ENCODE measurements at places on chromosomes 6 and 20.
A peak's percentile ranks its signal among the peaks of the same experiment; 100 is the strongest.

DNA sequence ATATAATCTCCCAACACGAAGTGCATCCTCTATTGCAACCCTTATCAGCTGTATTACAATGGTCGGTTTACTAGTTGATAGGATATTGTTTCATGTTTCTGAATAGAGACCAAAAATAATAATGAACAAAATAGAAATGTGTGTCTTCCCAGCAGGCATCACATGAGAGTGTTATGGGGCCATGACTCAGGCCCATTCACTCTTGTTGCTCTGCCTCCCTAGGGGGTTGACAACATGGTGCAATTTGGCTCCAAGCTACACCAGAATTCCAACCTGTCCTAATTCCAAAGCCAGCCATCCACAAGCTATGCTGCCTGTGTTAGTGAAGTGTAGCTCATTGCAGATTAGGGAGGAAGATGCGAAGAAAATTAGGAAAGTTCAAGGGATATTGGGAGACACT is 13.1 kb upstream of the SAYSD1 start:
- DNase-seq: no peak

- no peak for DNase-seq
Measured at GRCh38 chr6:37735722-37736121, 38.0 kb upstream of the MDGA1 start.

DNA sequence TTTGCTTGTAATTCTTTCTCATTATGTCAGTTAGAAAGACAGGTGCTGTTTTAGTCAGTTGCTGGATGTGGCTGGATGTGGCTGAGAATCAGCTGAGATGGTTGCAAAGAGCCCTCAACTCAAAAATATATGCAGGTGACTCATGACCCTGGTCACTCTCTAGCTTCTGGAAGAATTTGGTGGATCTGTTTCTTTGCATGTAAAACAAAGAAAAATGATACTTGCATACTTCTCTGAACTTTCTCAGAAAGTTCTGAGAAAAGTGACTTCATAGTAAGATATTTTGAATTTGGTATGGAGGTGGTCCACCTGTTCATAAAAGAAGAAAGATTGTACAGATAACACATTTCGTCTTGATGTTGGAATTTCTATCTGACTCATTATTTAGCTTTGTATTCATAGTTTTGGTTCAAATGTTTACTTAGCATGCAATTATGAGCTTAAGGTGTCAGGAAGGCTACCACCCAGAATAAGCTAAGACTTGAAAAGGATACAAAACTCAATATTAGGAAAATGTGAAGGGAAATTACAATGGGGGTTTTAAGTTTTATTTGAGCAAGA is 163.2 kb upstream of the OLIG3 start:
- DNase-seq: no peak

- DNase-seq: no peak
Measured at GRCh38 chr6:134092449-134092848, 40.0 kb upstream of the SLC2A12 start.

DNA sequence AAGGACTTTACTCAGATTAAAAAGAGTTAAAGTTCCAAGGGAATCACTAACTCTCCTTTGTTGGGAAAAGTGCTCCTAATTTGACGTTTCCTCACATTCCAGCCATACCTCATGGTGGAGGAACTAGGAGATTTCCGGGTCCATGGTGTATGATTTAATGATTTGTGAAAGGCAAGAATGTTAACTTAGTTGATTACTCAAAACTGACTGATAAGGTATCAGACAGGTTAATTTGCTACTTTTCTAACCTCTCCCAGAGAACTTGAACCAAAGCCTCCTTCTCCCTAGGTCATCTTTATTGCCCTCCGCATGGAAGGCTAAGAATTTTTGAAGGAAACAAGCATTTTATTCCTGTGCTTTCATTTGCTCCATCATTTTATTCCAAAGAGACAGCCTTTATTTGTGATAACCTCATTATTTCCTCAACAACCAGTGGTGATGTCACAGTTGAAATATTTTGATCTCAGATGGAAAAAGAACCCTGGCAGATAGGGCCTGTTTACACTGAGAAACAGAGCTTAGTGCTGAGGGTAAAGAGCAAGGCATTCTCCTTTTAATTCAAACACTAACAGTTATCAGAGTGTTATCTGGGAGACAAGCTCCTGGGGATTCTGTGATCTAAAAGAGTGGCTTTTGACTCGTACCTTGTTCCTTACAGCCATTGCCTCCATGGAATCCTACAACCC is 57.4 kb upstream of the BMP2 start:
- no peak for DNase-seq

DNA sequence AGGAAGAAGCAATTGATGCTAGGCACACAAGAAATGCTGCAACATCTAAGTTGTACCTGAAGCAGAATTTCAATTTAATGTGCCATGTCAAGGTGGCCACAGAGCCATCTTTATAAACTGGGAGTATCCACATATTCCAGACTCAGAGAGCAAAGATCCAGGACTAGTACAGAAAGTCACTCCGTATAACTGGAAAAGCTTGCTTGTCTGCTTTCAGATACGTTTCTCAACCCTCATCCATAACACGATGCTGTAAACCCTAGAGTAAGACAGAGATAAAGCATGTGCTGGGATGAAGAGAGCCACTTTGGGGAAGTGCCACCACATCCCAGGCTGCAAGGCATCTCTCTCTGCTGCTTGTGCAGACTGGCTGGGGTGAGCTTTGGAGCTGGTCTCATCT is 134.7 kb downstream of the PACRG start:
- no peak for DNase-seq

- no peak for DNase-seq
Measured at GRCh38 chr6:73636048-73636447, 17.7 kb downstream of the SLC17A5 start.

DNA sequence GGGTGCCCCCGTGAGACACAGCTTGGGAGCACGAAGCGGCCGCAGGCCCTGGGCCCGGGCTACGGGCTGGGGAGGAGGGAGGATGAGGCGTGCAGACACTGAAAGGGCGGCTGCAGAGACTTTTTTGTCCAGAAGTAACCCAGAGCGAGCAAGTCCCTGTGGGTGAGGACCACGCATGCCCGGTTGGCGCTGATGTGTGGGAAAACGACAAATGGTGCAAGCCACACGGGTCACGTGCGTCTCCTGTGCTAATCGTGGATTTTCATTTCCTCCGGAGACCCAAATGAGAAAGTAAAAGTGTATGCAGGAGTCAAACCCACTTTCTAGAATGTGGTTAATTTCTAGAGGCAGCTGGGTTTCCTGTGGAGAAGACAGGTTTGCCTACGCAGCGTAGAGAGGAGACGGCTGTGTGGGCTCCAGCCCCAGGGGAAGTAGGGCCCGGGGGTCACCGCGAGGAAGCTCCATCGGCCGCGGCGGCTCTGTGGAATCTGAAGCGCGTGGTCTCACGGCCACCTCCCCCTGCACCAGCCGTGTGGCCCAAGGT is 19.0 kb downstream of the DLL1 start:
- peak; percentile 73 for DNase-seq

DNA sequence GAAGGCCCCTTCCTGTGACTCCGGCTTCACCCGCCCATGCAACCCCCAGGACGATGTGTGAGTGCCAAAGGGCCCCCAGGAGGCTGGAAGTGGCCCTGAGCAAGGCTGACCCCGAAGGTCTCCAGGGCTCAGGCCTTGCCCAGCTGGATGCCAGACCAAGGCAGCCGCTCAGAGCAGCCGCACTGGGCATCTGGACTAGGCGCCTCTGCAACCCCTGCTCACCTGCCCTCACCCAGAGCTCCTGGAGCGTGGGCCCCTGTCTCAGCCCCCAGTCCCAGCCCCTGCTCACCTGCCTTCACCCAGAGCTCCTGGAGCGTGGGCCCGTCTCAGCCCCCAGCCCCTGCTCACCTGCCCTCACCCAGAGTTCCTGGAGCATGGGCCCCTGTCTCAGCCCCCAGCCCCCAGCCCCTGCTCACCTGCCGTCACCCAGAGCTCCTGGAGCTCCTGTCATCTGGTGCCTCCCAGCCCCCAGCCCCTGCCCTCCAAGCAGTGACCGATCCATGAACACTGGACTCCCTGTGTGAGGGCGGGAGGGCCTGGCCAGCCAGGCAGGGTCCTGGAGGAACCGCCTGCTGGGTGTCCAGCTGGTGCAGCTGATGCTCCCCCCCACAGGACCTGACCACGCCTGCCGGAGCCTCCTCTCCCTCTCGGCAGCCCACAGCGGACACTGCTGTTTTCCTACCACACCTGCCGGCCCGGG is 1.1 kb downstream of the SRMS start:
- DNase-seq: no peak

DNA sequence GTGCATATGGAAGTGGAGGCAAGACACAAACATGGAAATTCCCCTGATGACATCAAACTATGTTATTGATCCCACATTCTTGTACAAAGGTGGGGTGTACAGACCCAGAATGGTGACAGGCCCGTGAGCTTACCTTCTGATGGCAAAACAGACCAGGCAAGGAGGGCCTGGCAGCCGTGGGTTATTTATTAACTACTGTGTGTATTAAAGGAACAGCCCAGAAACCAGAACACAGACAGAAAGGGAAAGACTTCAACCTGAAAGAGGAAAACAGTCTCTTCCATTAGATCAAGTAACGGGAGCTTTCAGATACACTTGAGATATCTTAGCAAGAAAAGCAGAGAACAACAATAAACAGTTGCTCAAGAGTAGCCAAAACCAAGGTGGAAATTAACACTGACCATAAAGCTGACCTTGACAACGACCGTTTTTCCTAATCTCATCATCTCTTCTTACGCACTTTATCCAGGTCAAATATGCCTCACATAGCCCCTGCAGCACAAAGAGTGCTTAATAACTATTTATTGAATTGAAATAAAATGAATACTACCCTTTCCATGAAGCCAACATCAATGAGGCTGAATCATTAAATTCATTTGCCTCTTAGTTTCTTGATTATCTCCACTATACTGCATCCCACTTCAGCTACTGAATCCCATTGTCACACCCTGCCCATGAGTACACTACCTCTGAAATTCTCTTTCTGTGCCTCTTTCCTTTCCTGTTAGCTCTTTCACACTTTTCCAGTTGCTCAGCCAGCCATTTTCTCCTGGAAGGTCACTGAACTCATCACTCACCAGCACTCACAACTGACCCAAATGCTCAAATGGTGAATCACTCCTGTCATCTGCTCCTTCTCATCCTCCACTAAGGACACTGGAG is 67.4 kb downstream of the MOXD1 start:
- no peak for DNase-seq

GRCh38 chr6:25403150-25403549 is 124.0 kb downstream of the CARMIL1 start:
- no peak for DNase-seq

DNA sequence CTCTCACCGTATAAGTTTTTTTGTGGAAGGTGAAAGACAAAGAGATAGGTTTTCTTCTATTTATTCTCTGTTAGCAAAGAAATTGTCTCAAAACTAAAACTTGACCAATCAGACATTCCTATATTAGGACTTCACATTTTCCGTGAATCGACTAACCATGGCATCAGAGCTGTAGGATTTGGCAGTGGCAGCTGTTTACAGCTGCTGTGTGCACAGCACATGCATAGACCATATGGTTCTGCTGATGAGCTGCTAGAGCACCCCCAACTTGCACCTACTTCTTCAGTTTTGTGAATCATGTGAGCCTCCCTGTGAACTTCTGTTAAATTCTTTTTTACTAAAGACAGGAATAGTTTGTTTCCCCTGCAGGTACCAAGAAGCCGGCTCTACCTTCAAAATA is 157.9 kb downstream of the RFX6 start:
- no peak for DNase-seq

GRCh38 chr6:52942221-52942620 is 32.7 kb upstream of the GSTA3 start:
- no peak for DNase-seq

DNA sequence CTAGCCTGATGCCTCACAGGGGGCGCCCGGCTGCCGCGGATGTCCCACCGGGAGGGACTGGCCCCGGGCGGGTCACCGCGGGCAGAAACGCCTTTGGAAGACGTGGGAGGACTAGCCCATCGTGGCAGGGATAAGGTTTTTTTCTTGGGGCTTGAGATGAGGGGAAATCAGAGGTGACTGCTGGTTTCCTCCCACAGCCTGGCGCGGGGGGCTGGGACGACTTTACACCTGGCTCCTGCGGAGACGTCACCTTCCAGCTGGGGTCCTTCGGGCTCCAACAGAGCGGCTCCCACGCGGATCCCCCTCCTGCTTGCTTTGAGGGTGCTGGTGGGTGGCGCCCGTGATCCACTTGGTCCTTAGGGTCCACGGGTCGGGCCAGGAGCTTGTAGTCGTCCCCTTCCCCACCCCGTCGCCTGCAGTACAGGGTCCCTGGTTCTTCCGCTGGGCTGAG is 11.4 kb downstream of the ULBP3 start:
- no peak for DNase-seq

DNA sequence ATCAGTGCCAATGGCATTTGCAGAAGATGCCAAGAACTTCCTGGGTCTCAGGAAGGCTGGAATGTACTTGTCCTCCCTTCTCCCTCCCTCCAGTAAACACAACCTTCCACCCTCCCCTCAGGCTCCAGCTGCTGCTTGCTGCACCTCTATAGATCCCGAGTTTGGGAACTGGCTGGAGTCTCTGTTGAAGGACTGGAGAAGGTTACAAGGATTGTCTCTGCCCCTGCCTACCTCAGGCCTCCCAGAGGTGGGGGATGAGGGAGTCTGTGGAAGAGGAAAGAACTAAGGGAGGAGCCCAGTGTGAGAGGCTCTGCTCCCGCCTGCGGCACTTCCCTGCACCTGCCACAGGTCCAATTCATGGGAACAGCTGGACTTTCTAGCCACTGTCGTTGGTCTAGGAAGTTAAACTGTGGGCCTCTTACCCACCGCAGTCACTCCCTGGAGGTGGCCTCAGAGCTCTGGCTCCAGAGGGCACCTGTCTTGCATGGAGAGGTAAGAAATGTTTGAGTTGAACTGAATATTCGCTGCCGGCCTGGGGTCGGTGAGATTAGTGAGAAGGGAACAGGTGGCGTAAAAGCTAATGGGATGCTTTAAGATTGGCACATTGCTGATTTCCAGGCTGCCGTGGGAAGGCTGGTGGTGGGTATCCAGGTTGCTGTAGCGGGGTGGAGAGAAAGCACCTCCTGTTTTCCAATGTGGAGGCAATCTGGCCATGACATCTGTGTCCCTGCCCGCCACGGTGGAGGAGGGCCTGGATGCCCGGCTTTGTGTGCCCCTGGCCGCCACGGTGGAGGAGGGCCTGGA is 54.3 kb downstream of the PPP1R14C start:
- DNase-seq: no peak

- no peak for DNase-seq
Measured at GRCh38 chr6:4571011-4571410, 205.2 kb upstream of the CDYL start.

- no peak for DNase-seq
Measured at GRCh38 chr6:96468281-96468680, 53.3 kb upstream of the UFL1 start.
